Dorsolateral prefrontal cortex (tissue), 122 donors: ENCODE measurements at places on chromosomes 6 and 20.

- no peak for DNase-seq
These were observed 974.0 kb upstream of the GJE1 start for GRCh38 chr6:141158740-141159139.

DNA sequence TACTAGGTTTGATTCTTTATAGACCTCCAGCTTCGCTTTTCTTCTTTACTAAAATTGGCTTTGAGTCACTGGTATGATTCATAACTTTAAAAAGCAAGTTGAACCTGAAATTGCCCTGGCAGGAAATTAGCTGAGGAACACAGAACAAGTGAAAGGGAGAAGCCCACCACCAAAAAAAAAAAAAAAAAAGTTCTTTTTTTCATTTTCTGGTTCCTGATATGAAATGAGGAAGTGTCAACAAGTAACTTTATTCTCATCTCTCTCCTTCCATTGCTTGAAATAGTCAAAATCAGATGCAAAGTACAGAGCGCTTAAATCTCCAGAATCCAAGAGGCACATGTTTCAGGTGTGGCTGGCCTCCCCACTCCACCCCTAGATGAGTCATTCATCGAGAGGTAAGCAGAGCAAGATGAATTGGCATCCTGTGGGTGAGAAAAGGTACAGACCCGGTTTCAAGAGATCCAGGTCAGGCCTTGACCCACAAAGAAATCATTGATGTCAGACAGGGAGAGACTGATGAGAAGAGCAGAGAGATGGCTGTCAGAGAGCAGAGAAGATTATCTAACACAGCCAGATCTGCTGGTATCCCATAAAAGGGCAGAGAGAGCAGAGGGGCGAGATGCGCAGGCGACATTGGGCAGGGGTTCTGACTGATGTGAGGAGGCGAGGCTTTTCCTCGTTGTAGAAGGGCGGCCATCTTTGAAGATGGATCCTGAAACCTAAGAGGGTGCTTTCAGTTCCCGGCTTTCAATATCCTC lies 54.8 kb upstream of the MBOAT1 start:
- no peak for DNase-seq

GRCh38 chr20:9699181-9699580 lies 139.7 kb downstream of the PAK5 start:
- DNase-seq: no peak

DNA sequence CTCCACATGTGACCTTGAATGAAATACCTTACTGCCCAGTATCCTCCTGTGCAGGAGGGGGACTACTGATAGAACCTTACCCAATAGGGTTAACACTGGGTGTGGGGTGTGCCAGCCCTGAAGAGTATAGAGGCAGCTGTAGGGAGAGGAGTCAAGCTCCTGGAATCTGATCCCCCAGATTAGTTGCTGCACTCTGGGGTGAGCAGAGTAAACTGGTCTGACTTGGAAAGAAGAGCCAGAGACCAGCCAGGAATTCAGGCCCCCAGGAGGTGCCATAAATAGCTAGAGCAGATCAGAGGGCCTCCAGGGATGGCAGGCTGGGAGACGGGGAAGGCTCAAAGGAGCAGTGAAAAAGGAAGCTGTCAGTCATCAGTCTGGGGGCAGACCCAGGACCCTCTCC lies 3.5 kb upstream of the APOBEC2 start:
- DNase-seq: no peak

DNA sequence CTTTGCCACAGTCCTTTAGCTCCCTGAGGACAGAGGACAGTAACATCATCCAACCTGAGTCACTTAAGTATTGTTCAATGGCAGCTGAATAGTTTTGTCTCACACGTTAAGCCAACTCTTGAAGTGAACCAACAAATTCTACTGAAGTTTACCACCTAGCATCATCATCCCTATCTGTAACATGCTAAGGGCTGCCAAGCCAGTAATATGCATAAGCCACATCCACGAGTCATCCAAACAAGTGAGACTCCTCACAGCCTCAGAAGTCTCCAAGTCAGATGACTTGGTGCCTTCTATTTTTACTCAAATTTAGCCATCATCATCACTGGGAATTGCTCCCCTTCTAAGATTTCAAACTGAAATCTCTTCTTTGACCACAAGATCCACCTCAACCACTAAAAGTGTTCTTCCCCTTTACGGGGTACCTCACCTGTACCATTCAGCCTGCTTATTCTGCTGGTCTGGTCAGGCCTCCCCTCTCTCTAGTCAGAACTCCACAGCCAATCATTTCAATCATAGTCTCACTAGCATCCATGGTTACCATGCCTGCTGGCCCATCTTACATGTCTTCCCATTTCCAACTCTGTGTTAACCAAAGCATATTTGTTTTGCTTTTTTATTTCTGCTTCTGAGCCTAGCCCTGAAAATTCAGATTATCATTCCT lies 73.7 kb downstream of the DTNBP1 start:
- DNase-seq: no peak

- DNase-seq: no peak
These were observed 9.0 kb downstream of the PTPN1 start for GRCh38 chr20:50519036-50519762.

GRCh38 chr20:32555584-32555983 lies 29.5 kb downstream of the NOL4L start:
- DNase-seq: no peak

- DNase-seq: no peak
These were observed 136.8 kb upstream of the TCF21 start for GRCh38 chr6:133752129-133752528.

DNA sequence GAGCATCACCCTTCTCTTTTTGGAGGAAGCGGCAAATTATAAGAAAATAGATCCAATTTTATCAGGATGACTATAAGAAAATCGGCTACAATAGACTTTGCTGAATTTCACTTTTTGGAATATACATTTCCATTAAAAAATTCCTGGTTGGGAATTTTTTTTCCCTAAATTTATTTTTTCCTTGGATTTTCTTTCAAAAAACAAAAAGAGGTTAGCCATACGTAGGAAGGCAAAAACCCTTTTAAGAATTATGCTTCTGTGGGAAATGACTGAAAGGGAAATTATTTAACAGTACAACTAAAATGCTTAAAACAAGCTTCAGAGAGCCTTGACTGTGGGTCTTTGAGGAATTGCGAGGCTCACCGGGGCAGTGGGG lies 86.9 kb downstream of the SLC22A23 start:
- no peak for DNase-seq

- DNase-seq: no peak
These were observed 1.5 kb upstream of the FRMD1 start for GRCh38 chr6:168080393-168081077.

- DNase-seq: no peak
These were observed 42.7 kb downstream of the CD2AP start for GRCh38 chr6:47520282-47520681.

GRCh38 chr20:50292591-50293283 lies 102.1 kb downstream of the CEBPB start:
- DNase-seq: peak; percentile 87

- DNase-seq: no peak
These were observed 89.7 kb downstream of the FOXF2 start for GRCh38 chr6:1479095-1479494.

GRCh38 chr20:56748476-56749377 lies 119.6 kb downstream of the TFAP2C start:
- no peak for DNase-seq

- DNase-seq: no peak
These were observed 4.2 kb downstream of the GSTA2 start for GRCh38 chr6:52759085-52759484.

DNA sequence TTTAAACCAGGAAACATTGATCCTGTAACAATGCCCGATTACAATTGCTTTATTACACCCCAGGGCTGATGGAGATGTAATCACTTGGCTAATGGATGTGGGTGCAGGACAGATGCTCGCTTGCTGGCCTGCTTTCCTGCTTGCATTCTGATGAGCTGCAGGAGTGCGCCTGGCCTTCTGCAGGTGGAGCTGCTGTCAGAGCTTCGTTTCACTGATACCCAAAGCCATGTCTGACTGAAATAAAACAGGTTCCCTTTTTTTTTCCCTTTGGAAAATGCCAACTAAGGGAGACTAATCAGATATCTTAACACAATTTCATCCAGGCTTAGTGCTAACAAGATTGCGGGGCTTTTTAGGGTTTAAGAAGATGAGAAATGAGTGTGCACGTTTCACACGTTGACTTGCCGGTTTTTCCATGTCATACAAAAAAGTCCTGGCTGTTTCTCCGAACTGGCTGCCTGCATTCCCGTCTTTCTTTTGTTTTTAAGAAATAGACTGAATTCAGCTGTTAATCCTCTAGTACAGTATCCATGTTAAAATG lies 60.7 kb downstream of the VAPB start:
- no peak for DNase-seq

GRCh38 chr20:47042464-47042863 lies 147.8 kb downstream of the EYA2 start:
- DNase-seq: no peak
